ENCODE measurements at places on chromosomes 13 and 19.

DNA sequence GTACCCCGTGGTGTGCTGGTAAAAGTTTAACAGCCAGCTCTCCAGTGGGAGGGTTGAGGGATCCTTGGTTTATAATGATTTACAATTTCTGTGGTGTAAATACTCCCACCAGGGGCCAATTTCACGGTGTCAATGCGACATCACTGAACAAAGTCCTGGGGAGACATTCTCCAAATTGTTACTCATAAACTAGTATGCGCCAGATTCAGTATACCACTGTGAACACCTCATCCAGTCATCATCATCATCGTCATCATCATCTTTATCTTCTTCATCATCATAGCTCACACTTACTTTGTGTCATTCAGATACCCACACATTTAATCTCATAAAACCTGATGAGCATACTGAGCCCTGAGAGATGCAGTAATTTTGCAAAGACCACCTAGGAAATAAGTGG lies 17.2 kb upstream of the TNFSF14 start:
- DNase-seq = no peak

DNA sequence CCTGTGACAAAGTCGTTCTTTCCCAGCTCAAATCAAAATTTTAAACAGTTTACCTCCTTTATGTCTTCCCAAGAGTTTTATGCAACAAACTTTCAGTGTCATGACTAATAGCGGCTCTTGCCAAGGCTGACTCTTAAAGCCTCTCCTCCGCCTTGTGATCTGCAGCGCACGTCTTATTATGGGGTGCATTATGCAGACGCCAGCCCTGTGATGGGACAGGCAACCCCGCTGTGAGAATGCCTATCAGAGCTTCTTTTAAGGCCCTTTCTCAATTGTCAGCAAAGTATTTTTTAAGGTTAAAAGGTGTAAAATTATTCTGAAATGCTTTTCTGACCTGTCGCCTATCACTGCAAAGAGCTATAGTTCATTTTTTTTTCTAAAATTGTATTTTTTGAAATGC lies 152.8 kb downstream of the SOX1 start:
- DNase-seq = no peak

DNA sequence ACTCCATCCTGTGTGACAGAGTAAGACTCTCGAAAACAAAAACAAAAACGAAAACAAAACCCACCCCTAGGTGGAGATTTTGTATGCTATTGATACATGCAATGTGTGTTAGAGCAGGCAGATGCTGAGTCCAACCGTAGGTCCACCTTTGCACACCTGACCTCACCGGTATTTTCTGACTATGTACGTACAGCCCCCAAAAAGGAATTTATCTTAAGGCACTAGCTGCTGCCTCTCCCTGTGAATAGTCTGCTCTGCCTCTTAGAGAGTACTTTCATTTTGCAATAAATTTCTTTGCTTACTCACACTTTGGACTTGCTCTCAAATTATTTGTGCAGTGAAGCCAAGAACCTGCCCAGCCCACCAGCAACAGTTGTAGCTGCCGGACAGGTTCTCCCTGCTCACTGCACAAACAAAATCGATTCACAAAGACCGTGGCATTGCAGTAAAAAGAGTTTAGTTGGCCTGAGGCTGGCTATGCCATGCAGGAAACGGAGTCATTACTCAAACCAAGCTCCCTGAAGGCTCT lies 8.2 kb upstream of the ZNF77 start:
- DNase-seq = no peak

DNA sequence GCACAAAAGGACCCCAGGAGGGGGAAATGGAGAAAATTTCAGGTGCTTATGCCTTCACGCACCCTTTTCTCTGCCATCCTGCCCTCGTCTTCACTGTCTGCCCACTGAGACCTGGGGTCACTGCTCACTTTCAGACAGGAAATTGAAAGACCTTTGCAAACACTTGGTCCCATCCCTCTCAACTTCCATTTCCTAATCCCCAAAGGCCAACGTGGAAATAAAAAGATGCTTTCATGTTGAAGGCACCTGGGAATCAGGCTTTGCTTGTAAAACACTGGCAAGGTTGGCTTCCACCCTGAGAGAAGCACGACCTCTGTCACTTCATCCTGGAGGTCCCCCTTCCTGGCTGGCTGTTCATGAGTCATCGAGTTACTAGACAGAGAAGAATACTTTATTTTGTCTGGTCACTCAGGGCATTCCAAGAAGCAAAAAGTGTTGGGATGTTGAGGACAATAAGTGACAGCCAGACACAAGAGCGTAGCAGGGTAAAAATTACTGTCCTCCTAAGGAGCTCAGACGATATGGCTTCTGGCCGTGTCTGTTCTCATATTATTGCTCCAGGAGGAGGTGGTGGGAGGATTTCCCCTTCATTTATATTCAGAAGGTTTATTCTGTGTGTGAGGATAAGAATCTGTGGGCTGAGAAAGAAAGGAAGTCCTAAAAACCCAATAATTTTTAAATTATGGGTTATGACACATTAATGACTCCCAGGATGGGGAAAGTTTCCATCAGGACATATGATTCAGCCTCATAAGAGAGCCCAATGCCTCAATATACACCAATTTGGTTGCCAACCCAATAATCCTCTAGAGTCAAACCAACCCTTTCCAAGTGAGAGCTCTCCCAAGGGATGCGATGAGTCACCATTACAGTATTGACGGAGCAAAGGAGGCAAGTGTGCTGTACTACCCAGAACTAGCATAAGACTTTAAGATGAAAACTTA lies 409.0 kb downstream of the COG6 start:
- DNase-seq = no peak

- DNase-seq = no peak
Measured at GRCh38 chr19:45450012-45450333, 17.8 kb upstream of the FOSB start.

- DNase-seq = no peak
Measured at GRCh38 chr19:36775768-36776167, 3.2 kb upstream of the ZNF850 start.

DNA sequence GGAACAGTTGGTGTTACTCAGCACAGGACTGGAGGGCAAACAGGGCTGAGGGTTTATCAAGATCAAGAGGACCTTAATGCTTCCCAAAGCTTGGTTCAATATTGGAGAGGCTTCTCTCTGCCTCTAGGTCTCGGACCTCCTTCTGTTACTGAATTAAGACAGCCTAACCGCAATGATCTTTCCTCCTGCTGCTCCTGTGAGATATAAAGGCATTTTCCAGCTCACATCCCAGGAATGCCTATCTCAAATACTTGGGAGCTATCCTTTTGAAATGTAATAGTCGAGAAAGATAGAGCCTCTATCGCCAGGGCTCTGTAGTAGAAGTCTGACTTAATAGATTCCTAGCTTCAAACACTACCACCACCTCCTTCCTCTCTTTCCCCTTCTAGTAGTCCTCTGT lies 1475.0 kb downstream of the SLITRK1 start:
- DNase-seq = no peak

- no peak for DNase-seq
Measured at GRCh38 chr13:98434060-98434459, 142.8 kb downstream of the STK24 start.

GRCh38 chr13:50685956-50686355 lies 157.5 kb downstream of the DLEU7 start:
- DNase-seq = no peak

DNA sequence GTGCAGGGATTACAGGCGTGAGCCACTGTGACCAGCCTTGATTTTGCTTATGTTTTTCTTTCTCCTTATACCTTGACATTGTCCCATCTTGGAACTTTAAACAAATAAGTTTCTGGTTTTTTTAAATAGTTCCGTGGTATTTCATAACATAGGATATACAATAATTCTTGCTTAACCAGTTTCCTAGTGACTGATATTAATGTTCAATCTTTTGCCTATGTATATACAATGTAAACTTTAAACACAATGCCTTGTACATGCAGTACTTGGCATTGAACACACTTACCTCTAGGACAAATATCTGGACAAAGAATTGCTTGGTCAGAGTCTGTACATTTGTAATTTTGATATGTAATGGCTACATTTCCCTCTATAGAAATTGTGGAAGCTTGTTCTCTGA lies 24.4 kb upstream of the SPACA4 start:
- DNase-seq = no peak

- DNase-seq = no peak
Measured at GRCh38 chr13:92315265-92315664, 911.3 kb upstream of the GPC6 start.
